ENCODE measurements at places on chromosomes 11 and 22.

DNA sequence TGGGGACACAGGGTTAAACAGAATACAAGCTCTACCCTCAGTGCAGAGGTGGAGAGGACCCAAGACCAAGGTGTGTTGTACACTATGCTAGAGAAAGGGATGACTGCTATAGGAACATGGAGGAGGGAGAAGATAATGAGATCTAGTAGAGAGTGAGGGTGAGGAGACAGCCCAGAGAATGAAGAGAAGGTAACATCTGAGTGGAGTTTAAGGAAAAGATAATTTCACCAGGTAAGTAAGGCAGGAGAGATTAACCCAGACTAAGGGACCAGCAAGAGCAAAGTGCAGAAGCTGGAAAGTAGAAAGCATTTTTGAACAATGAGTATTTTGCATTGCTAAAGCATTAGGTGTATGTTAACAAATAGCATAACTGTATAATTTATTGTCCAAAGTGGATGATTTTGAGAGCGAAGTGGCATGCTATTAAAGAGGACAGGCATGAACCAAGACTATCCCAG is 128.8 kb downstream of the RASSF10 start:
- no peak for DNase-seq

GRCh38 chr11:99568808-99569207 is 548.1 kb downstream of the CNTN5 start:
- DNase-seq = no peak

GRCh38 chr11:66261578-66261977 is 6.9 kb upstream of the RAB1B start:
- DNase-seq = no peak

- no peak for DNase-seq
These were observed 139.6 kb upstream of the E2F8 start for GRCh38 chr11:19380375-19380774.

GRCh38 chr11:89457190-89457589 is 34.0 kb downstream of the NOX4 start:
- no peak for DNase-seq

GRCh38 chr11:67420646-67421429 is 5.4 kb downstream of the CARNS1 start:
- peak; percentile 78 for DNase-seq

- DNase-seq = no peak
These were observed 111.1 kb downstream of the MED15 start for GRCh38 chr22:20618488-20618887.

DNA sequence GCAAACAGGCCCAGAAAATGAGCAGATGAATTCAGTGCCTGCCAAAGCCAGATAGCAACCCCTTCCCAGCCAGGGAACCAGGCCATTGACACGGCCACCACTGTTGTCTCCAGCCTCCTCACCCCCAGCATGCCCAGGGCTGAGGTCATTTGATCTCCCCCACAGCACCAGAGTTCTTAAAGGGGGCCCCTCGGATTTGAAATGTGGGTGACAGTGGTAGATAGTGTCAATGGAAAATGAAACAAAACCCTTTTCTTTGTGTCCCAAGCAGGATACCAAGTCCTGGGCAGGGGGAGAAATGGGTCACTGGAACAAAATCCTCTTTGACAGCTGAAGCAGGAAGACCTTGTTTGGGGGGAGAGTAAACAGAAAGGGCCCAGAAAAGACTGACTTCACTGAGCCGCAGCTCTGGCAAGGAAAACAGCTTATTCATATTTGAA is 14.3 kb upstream of the ACCSL start:
- no peak for DNase-seq

- DNase-seq = no peak
These were observed 404.6 kb downstream of the TBC1D22A start for GRCh38 chr22:47167056-47167455.

GRCh38 chr11:32265911-32266310 is 169.4 kb downstream of the WT1 start:
- DNase-seq = no peak

DNA sequence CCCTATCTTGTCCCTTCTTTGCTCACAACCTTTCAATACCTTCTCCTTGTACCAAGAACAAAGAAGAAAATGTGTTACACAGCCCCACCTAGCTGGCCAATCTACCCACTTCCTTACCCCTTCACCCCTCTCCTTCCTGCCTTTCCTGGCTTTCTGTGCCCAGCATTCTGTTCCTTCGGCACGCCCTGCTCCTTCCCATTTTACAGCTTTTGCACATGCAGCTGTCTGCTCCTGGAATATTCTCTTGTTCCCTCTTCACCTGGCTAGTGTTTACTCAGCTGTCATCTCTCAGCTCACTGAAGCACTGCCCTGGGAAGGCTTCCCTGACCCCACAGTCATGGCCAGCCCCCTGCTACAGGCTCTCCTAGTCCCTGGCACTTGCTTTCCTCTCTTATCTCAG is 30.7 kb downstream of the SERPINH1 start:
- no peak for DNase-seq

DNA sequence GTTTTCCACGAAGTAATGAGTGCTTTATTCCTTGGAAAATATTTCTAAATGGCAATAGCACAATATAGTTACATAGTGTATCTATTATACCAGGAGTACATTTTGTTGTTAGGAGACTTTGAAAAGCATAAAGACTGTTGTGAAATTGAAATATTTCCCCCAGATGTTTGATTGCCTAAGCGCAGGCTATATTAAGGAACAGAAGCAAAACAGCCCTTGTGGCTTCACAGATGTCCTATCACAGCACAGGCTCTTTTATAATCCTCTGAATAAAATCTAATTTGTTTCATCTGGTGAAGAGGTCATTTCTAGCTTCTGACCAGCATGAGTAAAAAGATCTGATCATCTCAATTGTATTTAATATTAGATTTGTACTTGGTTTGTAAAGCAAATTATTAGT is 48.2 kb downstream of the BSX start:
- no peak for DNase-seq

- DNase-seq = no peak
These were observed 36.2 kb upstream of the DDX6 start for GRCh38 chr11:118827118-118827517.

DNA sequence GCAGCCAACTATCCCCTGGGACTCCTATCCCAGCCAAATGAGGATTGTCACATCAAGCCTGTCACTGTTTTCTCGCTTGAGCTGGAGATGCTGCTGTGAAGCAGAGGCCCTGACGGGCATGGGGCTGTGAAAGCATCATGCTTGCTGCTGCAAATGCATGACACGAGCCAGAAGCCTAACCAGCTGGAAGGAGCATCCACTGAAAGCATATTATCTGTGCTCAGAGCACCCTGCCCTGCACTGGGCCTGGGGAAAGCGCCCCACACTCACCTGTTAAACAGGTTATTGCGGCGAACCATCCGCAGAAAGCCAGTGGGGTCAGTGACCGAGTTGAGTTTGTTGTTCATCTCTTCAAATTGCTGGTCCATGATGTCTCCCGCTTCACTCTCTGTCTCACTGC is 110.9 kb upstream of the PITPNB start:
- no peak for DNase-seq

DNA sequence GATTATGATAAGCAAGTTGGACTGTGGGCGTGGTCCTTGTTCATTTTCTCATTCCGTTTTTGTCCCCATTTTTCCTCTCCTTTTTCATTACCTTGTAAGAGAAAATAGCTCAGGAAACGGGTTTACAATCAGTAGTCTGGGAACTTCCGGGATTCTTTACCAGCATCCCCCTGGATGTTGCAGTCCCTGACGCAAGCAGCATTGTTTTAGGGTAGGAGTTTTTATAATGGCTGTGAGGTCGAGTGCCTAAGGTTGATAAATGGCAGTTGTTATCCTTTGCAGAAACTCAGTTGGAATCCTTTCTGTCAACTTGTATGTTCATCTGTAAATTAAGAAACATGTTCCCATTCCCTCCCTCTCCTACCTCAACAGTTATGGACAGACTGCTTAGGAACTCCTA is 68.3 kb downstream of the ARHGEF12 start:
- no peak for DNase-seq

DNA sequence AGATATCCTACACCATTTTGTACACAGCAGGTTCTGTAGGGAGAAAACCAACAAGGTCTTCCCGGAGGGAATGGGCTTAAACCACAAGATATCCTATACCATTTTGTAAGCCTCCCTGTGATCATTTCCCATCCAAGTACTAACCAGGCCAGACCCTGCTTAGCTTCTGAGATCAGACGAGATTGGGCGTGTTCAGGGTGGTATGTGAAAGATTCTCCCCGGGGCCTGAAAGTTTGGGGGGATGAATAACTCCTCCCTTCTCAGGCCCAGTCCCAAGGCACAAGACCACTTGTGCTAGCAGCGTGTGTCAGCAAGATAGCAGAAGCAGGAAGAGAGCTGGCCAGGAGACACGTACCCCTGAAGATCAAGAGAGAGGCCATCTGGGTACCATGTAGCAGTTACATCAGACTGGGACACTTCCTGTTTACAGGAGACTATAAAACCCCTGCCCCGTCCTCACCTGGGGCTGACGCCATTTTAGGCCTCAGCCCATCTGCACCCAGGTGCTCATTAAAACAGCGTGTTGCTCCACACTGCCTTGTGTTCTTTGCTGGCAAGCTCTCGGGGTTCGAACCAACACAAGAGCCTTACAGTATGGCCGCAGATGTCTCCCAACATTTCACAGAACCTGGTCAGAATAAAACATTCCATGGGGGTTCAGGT is 17.3 kb downstream of the MIF start:
- no peak for DNase-seq

GRCh38 chr11:112590764-112591163 is 330.1 kb upstream of the PLET1 start:
- DNase-seq = no peak

DNA sequence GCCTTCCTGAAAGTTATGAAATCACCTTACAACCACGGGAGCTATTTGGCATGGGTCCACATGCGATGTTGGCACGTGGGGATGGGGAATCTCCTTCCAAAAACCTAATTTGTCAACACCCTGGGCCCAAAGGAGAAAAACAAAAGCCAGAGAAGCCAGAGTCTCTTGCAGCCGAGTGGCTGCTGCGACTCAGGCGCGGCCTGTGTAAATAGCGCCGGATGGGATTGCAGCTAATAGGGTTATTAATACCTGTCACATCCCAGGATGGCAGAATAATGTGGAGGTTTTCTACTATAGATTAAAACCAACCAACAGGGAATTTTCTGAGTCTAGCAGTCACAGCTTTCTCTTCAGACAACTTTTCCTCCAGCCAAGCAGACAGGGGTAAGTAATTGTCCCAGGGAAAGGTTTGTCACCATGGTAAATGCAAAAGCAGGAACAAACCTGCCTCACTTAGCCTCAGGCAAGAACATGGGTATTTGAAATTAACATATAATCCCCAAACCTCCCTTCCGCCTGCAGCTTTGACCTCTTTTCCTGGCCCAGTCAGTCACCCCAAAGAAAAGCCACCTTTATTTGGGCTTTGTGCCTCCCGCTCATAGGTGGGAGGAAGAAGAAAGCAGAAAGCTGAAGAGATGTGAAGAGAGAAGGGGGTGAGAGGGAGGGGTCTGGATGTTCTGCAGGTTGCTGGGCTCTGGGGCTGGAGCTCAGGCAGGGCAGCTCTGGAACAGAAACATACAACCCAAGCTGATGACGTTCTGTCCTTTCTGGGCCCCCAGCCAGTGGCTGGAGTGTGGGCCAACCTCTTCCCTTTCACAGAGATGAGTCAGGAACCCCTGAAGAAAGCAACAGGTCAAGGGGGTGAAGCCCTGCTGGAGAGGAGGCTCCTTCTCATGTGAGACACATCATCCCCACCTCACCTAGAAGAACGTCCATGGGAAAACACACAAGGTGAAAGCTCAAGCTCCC is 376.5 kb downstream of the NXPE2 start:
- DNase-seq = no peak

- no peak for DNase-seq
These were observed 47.2 kb upstream of the SYT7 start for GRCh38 chr11:61627850-61628661.

GRCh38 chr22:48091656-48092223 is 1329.3 kb downstream of the TBC1D22A start:
- no peak for DNase-seq

Measured in NCI-H1048 (cell line).